ENCODE measurements at places on chromosomes 6 and 20.

GRCh38 chr6:62615366-62616015 lies 329.5 kb upstream of the KHDRBS2 start:
- DNase-seq, result no peak

DNA sequence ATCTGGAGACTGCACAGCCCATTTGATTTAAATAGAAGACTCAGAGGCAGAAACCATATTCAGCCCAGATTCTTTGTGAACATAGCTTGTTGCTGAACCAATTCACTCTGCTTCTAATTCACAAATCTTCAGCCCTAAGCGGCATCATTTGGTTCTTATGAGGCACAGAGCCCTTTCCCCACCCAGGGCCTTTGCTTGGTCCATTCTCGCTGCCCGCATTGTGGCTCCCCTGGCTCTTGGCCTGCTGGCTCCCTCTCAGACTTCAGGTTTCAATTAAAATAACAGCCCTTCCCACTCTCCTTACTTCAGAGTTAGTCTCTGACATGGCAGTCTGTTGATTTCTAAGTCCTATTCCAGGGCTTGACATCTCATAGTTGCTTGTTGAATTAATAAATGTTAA lies 9.4 kb upstream of the TMEM14A start:
- no peak for DNase-seq

- DNase-seq, result no peak
These were observed 55.6 kb upstream of the FOXC1 start for GRCh38 chr6:1554141-1554475.

DNA sequence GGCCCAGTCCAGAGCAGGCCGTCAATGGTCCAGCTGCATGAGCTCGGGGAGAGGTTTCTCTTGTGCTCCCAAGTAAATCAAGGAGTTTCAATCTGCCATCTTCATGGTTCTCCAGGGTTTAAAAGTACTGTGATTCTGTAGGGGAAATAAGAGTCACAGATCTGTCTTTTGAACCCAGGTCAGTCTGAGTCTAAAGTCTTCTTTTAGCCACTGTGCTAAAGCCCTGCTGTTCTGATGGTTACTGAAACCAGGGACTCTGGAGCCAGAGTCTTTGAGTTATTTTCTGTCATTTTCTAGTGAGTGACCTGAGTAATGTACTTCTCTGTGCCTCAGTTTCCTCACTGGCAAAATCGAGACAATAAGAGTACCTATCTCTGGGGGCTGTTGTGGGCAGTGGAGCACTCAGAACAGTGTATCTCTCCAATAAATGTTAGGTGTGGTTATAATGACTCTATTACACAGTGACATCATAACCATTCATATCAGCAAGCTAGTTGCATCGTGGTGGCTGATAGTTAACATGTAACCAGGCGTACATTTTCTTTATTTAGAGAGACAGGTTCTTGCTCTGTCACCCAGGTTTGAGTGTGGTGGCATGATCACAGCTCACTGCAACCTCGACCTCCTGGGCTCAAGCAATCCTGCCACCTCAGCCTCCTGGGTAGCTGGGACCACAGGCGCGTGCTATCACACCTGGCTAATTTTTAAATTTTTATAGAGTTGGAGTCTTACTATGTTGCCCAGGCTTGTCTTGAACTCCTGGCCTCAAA lies 74.6 kb upstream of the KCNG1 start:
- no peak for DNase-seq

- no peak for DNase-seq
These were observed 399.5 kb downstream of the QKI start for GRCh38 chr6:163813979-163814493.

Measured in stimulated activated CD4-positive, alpha-beta T cell treated with anti-CD3 and anti-CD28 coated beads, Interleukin-12 subunit alpha, Interleukin-12 subunit beta, amount 100 ng/mL, for 48 hours (primary cell).